SJSA1 (cell line): ENCODE measurements at places on chromosomes 5 and 9. TPM values are rescaled to one million over a fixed set of nuclear protein-coding genes. Genes with fewer than 3 reads are reported as not detected.
A peak's percentile ranks its signal among the peaks of the same experiment; 100 is the strongest.

DNA sequence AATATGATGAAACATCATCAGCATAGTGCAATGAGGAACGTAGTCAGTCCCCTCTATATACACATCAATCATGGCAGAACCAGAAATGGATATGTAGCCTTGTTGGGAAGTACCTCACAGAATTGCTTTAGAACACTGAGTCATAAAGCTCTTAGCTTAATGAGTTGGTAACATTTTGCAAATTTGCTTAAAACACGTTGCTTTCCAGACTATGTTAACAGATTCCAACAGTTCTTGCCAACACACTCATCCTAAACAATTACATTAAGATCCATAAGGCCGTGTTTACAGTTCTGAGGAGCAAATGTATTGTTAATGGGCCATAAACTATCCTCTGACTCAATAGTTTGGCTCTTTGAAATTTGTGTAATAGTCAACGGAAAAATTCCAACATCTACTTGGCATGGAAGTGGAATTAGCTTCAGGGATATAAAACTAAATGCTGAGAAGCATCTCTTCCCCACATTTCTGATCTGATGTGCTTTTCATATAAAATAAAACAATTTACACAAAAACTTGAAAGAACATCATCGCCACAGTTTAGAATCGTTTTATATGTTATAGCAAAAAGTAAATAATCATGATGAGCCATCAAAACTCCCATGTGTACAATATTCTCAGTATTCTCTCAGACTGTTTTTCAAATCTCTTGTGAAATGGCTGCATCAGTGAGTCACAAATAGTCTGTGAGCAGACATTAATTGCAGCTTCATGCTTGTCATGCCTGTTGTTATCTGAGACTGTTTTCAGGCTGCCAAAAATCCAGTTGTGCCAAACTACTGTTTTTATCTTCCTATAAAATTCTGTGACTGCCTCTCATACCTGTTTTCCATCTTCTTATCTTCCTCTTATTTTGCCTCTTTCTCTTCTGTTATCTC is 291.9 kb downstream of the COX7C start:
- peak; percentile 56 for DNase-seq

DNA sequence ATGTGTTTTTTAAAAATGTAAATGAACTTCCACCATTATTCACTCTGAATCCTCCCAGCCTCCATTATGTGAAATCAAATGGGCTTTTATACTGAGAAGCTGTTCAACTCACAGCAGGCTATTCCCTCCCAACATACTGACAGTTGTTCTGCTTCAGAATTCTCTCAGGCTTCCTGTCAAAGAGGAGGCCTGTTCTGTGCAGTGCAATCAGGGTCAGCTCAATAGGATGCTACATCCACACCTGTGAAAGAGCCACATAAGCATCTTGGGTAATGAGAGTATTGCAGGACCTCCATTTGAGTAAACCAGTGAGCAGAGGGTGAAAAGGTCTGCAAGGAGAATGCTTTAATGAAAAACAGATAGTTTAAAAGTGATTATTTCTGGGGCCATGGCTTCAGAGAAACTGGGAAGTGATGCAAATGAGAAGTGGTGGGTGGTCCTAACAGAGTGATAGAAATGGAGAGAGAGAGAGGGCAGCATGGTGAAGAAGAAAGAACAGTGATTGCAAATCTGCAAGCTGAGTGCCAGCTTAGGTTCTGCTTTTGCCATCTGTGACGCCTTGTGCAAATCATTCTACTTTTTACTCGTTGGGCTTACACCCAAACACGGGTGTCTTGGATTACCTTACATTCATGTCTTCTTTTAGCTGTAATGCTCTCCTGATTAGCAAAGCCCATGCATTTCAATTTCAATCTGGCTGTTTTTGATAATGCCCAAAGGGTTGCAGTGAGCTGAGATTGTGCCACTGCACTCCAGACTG is 202.5 kb upstream of the NMUR2 start:
- no peak for DNase-seq

DNA sequence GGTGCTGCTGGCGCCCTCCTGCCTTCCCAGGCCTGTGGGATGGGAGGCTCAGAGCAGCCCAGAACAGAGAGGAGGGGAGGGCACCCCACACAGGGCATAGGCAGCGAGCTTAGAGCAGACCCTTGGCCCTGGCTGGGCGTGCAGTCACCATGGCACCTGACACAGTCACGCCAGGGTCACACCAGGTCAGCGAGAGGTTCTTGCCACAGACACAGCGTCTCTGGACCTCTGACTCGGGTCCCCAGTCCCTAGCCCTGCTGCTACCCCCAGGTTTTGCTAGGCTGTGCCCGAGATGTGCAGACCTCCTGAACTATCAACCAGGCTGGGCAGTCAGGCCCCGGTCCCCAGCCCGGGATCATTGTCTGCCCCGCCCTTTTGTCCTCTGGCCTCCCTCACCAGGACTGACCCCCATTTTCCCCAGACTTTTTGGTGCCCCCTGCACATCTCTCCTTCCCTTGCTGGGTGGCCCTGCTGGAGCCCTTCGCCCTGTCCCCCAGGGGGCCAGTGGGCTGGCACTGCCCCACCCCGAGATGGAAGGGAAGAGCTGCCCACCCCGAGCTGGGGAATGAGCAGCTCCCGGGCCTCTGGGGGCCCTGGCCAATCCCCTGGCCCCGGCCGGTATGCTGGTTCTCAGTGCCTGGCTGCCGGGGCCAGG is 24.5 kb upstream of the NOTCH1 start:
- DNase-seq: no peak

GRCh38 chr9:19511694-19512093 is 102.9 kb downstream of the ACER2 start:
- no peak for DNase-seq

GRCh38 chr5:157390133-157390532 is 69.9 kb upstream of the NIPAL4 start:
- no peak for DNase-seq

DNA sequence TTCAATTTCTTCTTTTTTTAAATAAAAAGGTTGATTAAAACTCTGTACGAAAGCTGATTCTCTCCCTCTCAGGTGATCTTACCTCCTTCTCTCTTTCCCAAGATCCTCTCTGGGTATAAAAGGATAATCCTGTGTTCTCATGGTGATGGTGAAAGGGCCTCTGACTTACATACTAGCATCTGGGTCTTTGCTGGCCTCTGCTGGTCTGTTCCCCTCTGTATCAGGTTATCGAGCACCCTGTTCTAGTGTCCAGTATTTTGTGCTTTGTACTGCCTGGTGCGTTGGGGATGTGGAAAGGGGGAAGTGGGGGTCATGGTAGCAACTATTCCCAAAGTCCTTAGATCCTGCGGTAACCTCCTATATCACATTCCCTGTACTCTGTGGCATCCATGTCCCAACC is 328.9 kb downstream of the NR2F1-AS1 start:
- peak; percentile 1 for DNase-seq

DNA sequence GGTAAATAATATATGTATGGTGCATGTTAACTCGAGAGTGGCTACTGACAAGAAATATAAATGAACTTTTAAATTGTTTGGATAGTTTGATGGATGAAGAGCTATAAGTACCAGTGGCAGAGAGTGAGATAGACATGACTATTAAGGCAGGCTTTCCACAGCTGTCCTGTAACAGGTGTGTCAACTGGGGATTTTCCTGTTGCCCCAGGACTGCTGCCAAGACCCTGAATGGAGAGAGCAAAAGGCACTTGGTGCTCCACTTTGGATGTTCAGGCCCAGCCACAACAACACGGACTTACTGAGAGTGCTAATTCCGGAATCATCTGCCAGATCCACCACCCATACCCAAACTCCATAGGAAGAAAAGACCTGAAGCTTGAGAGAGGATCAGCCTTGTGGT is 215.1 kb downstream of the SEC61B start:
- DNase-seq: no peak

DNA sequence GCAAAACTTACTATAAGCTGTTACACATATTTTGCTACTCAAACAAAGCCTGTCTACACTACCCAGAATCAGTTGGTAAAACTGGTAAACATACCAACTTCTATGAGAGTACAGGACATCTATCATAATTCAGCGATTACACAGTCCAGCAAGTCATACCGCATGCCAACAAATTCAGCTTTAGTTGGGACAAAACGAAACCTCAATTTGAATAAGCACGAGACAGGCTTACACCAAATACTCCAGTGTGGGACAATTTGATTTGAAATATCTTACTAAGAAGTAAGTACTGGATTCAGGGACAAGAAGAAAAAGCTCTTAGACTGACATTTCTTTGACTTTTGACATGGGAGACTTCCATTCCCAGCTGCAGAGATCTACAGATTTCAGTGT is 2.0 kb downstream of the NRG2 start:
- no peak for DNase-seq

GRCh38 chr5:141878186-141878710 is at the start of gene PCDH1:
TSS of gene PCDH1 (minus strand) at chr5:141878410. CDS start at chr5:141878262, 148 bp downstream.
- no peak for DNase-seq

- DNase-seq: peak; percentile 40
Measured at GRCh38 chr5:15821506-15821905, 321.5 kb downstream of the FBXL7 start.

GRCh38 chr9:136232969-136233368 is 12.6 kb downstream of the QSOX2 start:
- DNase-seq: no peak

DNA sequence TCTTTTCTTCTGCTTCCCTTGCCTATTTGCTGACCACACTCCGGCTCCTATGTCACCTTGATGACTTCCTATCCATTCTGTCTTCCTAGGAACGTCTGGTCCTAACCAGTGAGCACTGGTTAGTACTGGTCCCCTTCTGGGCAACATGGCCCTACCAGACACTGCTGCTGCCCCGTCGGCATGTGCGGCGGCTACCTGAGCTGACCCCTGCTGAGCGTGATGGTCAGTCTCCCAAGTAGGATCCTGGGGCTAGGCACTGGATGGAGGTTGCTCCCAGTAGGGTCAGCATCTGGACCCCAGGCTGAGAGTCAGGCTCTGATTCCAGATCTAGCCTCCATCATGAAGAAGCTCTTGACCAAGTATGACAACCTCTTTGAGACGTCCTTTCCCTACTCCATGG is 2.2 kb downstream of the GALT start:
- no peak for DNase-seq

DNA sequence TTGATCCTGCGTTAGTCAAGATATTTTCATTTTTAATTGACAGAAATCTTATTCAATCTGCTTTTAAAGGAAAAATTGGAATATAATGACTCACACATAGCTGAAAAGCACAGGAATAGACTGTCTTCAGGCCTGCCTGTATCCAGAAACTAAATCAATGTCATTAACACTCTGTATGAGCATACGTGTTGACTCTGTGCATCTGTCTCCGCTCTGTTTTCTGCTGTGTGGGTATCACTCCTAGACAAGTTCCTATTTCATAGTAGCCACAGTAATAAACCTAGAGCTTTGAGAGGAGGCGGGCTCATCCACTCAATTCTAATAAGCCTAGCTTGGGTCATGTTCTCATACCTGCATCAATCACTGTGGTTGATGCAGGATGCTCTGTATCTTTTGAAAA is 267.6 kb downstream of the KCTD16 start:
- DNase-seq: no peak

- no peak for DNase-seq
Measured at GRCh38 chr9:85137696-85138095, 468.2 kb downstream of the NTRK2 start.

DNA sequence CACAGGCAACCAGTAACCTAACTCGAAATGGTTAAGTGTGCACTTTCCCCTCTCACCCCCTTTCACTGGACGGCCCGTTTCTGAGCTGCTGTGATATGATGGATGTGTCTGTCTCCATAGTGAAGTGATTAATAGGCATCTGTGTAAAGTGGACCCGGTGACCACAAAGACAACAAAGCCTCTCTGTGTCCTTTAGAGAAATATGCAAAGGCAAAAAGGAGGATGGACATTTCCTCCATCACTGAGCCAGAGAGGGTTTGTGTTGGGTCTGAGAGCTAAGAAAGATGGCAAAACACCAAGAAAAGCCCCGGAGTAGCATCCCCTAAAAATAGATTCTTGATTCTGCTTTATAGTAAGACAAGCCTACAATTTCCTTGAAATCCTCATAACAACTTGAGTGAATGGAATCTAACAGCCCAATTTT is 120.6 kb downstream of the SEMA6A start:
- no peak for DNase-seq

GRCh38 chr5:102498271-102499034 is at the start of gene SLCO6A1:
TSS of gene SLCO6A1 (minus strand) at chr5:102499001. CDS start at chr5:102498844, 157 bp downstream.
- DNase-seq: no peak

GRCh38 chr5:34563931-34564709 is 92.0 kb upstream of the RAI14 start:
- DNase-seq: no peak

DNA sequence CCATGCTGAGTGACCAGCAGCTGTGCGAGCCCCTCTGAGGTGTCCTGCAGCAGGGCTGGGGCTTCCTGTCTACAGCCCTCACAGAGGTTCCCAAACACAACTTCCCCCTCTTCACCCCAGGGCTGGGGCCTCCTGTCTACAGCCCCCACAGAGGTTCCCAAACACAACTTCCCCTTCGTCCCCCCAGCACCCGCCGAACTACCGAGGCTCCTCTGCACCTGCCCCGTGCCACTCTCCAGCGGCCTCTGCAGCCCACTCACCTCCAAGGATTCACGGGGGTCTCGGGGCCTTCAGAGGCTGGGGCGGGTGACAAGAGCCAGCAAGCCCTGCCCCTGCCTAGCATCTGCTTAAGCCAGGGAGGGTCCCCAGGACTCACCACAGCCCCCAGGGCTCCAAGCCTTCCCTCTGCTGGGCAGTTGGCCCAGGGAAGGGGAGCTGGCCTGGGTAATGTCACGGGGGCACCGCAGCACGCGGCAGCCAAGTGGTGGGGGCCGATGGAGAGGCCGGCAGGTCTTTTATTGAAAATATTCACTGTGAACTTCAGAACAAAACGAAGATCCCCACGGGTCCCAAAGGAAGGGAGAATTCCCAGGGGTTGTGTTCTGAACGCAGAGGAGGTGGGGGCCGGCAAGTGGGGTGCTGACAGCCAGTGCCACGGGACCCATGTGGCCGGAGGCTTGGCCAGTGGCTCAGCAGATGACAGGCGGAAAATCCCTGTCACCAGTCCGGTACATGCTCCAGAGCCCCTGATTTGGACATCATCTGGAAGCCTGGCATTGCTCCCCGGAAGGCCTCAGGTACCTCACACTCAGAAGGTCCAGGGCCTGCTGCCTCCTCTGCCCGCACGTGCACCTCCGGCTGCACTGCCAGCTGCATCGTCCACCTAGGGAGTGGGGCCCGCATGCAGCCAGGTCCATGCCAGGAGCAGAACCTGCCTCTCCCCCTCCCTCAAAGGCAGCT is 125.3 kb downstream of the ADAMTS2 start:
- no peak for DNase-seq

- no peak for DNase-seq
Measured at GRCh38 chr5:22352493-22352892, 500.7 kb downstream of the CDH12 start.

GRCh38 chr9:123191260-123191659 is 77.1 kb downstream of the STRBP start:
- DNase-seq: no peak

- DNase-seq: no peak
Measured at GRCh38 chr9:127569886-127570401, 42.1 kb upstream of the STXBP1 start.

The ST6GALNAC4 gene
- total RNA-seq: 26.5 and 43.5 TPM in 2 replicates

The TMEM174 gene
- total RNA-seq: not detected in 2 replicates

The CTXN3 gene
- total RNA-seq: not detected in 2 replicates

The SLC25A48 gene
- total RNA-seq: not detected in 2 replicates

The PRUNE2 gene
- 0.09 and 2.2 TPM in 2 replicates for total RNA-seq

The ZER1 gene
- total RNA-seq: 10.5 and 13.2 TPM in 2 replicates

The C7 gene
- not detected in 2 replicates for total RNA-seq

The PRELID2 gene
- total RNA-seq: 28.4 and 29.2 TPM in 2 replicates
